ENCODE measurements at places on chromosomes 4 and X.

DNA sequence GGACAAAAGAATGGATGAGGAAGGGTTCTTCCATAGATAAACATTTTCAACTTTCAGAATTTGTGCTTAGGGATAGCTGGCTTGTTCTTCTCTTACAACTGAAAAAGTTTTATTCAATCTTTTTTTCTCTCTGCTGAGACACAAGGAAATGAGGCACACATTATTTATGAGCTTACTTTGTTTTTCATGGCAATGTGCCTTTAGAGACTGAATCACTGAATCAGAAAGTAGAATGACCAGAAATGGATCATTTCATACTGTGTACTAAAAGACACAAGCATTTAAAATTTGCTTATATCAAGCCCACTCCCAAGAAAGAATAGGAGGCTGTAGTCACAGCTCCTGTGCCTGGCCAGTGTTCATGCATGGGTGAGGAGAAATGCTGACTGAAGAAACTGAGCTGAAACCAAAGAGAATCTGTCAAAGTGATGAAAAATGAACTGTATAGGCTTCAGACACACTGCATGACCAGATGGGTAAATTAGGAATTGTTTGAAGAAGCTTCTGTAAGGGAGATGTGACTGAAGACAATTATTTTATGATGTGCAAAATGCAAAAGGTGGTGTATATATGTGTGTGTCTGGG, 413.8 kb downstream of the RAPGEF2 start:
- no peak for DNase-seq

GRCh38 chr4:96039217-96039616, 199.3 kb downstream of the PDHA2 start:
- no peak for DNase-seq

- DNase-seq = peak; percentile 81
Measured at GRCh38 chr4:25863347-25863784, 578 bp upstream of the SEL1L3 start.

DNA sequence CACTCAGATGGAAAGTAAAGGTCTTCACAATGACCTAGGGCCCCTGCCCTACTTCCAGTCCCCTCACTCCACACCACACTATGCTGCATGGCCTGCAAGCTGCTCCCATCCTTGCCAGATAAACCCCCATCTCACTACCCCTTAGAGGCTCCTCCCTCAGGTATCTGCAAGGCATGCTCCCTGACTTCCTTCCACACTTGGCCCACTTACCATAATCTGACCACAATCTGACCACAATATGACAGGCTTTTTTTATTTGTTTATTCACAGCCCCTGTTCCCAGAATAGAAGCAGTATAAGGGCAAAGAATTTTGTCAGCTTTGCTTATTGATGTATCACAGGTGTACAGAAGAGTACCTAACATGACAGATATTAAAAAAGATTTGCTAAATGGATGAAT, 124.7 kb downstream of the CAMK2D start:
- DNase-seq = no peak

- no peak for DNase-seq
Measured at GRCh38 chrX:58044130-58044529, 133.9 kb upstream of the ZXDA start.

DNA sequence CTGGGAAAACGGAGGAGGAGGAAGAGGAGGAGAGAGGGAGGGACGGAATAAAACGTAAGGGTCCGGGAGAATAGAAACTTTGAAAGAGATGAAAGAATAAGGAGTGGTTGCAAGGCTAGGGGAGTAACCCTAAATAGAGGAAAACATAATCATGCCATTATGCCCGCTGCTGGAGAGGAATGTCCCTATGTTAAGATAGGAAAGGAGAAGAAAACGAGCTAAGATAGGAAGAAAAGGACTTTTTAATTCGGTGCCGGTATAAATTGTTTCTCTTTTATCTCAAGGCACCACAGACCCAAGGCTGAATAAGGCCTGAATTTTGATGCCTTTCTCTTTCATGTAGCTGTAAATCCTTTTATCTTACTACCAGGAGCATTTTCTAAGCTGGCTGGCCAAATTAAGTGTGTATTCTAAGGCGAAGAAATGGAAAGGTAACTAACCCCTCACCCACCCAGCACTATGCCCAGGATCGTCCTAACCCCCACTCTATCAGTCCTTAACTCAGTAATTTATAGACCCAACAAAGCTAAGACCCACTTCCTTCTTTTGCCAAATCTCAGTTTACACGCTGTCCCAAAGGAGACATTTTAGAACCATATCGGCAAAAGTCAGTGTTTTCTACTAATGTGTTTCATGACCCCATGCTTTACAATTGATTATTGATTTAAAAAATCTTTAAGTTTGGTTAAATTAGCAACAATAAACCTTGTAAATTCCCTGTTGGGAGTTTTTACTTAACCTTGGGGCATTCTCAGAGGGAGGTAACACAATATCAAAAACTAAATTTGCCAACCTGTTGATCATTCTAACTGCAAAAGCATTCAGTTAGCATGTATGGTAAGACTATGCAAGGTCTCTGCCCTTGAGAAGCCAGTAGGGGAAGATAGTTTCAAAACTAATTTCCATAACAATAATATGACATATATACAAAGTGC, 1.1 kb upstream of the CUL4B start:
- DNase-seq = no peak

- DNase-seq = no peak
Measured at GRCh38 chr4:88908003-88908402, 149.0 kb downstream of the FAM13A start.

- DNase-seq = no peak
Measured at GRCh38 chrX:155009994-155010472, 12.5 kb downstream of the F8 start.

GRCh38 chr4:44231006-44231405, 217.6 kb downstream of the KCTD8 start:
- DNase-seq = no peak

- DNase-seq = no peak
Measured at GRCh38 chr4:109406337-109406931, 27.2 kb upstream of the SEC24B start.

DNA sequence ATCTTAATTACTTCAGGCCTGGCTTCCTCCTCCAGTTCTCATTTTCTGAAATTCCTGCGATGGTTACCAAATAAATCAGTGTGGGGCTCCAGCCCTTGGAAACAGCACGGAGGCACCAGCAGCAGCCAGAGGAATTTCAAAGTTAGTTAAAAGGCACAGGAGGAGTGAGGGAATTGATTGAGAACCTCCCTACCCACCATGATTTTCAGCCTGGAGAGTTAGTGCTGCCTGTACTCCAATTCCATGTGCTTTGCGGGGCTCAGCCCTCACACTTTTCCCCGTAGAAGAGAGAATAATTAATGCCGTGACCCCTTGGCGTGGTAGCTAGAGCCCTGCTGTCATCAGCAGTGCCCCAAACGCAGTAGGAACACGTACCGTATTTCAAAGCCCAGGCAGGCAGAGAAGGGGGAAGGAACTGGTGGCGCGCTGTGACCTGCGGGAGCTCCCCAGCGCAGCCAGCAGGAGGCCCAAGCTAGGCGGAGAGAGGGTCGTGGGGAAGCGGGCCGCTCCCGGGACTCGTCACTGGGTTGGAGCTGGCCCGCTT, 84.0 kb upstream of the IGFBP7 start:
- no peak for DNase-seq

GRCh38 chrX:52217494-52218160, 32.9 kb downstream of the MAGED4 start:
- no peak for DNase-seq

- DNase-seq = no peak
Measured at GRCh38 chr4:22090661-22091351, 142.2 kb upstream of the KCNIP4 start.

- DNase-seq = no peak
Measured at GRCh38 chrX:38595801-38596200, 34.5 kb downstream of the TSPAN7 start.

DNA sequence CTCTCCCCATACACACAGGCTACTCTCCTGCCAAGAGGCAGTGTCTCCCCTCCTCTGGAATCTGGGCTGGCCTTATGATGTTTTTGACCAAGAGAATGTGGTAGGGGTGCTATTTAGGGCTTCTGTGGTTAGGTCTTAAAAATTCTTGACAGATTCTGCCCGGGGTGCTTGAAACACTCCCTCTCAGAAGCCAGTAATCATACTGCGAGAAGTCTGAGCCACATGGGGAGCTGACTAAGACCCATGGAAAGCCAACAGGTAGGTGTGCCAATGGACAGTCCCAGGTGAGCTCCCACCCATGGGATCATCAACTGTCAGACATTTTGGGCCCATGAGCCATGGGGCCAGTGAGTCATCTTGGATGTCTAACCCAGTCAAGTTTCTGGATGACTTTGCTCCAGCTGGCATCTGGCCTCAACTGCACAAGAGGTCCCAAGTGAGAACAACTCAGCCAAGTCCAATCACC, 315.7 kb downstream of the FBXW7 start:
- no peak for DNase-seq

GRCh38 chr4:138865765-138866164, 149.8 kb upstream of the NOCT start:
- no peak for DNase-seq

- no peak for DNase-seq
Measured at GRCh38 chr4:124964251-124964650, 251.7 kb upstream of the ANKRD50 start.

DNA sequence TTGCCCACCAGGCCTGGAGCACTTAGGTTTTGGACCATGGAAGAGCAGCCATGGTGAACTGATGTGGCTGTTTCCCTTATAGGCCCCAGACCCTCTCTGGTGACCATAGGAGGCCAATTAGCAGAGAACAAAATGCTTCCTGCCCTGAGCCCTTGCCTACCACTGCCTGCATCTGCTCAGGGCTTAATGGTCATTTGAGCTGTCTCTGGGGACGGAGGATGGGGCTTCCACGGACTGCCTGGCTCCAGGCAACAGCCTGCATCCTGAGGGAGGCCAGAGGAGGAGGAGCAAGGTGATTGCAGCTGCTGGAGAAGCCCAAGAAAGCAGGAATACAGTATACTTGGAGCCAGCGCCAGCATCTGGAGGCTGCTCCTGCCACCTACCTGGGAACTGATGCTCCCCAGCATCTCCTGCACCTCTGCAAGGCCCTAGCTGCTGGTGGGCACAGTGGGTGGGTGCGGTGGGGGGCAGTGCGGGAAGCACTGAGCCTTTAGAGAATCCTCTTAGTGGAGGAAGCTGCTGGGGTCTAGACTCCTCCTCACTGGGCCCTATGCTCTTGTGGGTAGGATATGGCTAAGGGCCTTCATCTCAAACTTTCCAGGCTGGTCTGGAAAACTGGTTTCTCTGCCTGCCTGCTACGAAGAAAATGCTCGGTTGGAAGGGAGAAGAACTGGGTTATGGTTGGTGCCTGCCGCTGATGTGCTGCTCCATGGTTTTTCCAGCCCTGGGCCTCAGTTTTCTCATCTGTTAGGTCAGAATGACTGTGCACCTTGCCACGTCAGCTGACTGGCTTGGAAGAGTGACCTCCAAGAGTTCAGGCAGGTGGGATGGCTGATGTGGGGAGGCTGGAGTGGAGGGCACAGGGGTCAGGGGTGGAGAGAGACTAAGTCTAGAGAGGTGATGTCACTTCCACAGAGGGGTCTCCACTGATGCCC, 158.8 kb upstream of the PJA1 start:
- DNase-seq = no peak

GRCh38 chr4:70749313-70749712, 27.5 kb downstream of the RUFY3 start:
- DNase-seq = no peak

- no peak for DNase-seq
Measured at GRCh38 chr4:86980230-86980629, 45.4 kb downstream of the AFF1 start.
